ENCODE measurements at places on chromosomes 1 and 21. TPM values are rescaled to one million over a fixed set of nuclear protein-coding genes. Genes with fewer than 3 reads are reported as not detected.

Gene SELE
- total RNA-seq = not detected

- H3K4me3 ChIP-seq = no peak overlapping the region
- H3K36me3 ChIP-seq = peaks cover 25% of the 10 kb centered on the region
- peaks cover 25% of the 10 kb centered on the region for H3K4me1 ChIP-seq
- no peaks in the 10 kb centered on the region for H3K27me3 ChIP-seq
- H3K27ac ChIP-seq = no peak overlapping the region
- no peak for DNase-seq
These were observed 87.9 kb upstream of the HMCN1 start for GRCh38 chr1:185646202-185646683.

Gene DYNLT5
- not detected for total RNA-seq

DNA sequence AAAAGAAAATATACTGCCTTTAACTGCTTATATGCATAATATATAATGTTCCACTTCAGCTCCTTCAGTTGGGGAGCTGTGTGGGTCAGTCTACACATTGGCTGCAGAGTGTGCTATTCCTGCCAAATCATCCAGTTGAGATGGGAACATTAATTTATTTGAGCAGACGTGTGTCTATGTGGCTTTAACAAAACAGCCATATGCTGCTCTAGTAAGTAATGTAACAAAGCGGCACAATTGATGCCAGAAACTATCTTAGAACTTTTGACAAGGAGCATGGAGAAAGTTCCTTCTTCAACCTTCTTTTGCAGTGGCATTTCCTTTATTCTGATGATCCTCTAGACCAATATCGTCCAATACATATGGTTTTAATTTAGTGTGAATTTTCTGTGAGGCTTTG lies 285.9 kb upstream of the C1orf87 start:
- H3K36me3 ChIP-seq = no peaks in the 10 kb centered on the region
- H3K27me3 ChIP-seq = no peaks in the 10 kb centered on the region
- no peaks in the 10 kb centered on the region for H3K4me1 ChIP-seq
- no peak overlapping the region for H3K27ac ChIP-seq
